Neuronal stem cell (in vitro differentiated cells): ENCODE measurements at places on chromosomes 2 and 18.

GRCh38 chr2:15363142-15363541 is 198.0 kb downstream of the NBAS start:
- H3K36me3 ChIP-seq = no peaks in the 10 kb centered on the region
- H3K4me3 ChIP-seq = no peak overlapping the region
- H3K27ac ChIP-seq = no peak overlapping the region
- H3K4me1 ChIP-seq = no peaks in the 10 kb centered on the region
- no peak for DNase-seq

DNA sequence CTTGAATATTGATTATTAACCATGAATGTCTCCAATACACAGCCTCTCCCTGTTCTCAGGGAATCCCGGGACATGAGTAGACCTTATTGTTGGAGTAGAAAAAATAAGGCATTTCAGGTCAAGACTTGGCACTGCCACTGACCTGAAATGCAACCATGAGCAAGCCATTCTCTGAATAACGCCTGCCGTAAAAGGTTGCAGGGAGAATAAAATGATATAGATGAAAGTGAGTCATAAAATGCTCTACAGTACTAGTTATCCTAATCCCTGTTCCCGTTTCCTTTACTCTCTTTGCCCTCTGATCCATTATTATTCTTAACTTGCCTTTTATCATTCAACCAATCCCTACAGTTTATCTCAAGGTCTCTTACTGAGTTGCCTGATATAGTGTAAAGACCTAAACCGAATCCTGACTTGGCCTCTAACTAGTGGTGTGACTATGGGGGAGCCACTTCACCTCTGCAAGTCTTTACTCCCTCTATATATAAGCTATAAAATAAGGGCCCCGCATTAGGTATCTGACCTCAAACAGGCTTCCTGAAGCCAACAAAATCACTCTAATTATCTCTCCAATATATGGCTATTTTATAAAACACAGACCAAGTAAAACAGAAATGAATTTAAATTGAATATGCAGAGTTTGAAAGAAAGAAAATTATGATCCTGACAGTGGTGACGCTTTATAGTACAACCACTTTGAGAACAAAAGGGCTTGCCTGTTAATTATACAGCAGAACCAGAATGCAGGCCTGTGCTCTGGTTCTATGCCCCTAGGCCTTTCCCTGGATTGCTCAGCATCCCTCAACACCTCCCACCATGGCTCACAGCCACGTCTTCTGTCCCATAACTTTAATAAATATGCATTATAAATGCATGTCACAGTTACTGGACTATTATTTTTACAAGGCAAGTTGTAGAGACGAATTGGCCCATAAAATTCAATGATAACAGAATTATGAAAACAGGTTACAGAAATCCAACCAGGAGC is 183.1 kb downstream of the STK39 start:
- H3K36me3 ChIP-seq = no peaks in the 10 kb centered on the region
- H3K4me3 ChIP-seq = no peak overlapping the region
- DNase-seq = no peak
- no peaks in the 10 kb centered on the region for H3K27me3 ChIP-seq
- H3K27ac ChIP-seq = no peak overlapping the region

DNA sequence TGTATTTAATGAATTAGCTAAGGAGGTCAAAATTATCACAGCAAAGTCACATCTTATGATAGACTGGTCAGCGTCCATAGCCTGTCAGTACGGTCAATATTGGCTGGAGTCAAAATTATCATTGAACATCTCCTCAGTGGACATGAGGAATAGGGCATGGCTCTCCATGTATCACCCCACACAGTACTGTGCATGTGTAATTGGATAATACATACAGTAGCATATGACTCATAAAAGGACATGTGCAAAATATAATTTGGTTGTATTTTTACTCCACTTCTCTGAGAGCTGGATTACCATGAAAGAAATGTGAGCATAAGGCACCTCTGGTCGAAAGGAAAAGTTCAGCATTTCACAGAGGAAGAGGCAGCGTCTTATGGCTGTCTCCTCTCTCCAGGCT is 24.9 kb downstream of the ADD2 start:
- no peaks in the 10 kb centered on the region for H3K36me3 ChIP-seq
- no peaks in the 10 kb centered on the region for H3K27me3 ChIP-seq
- no peak for DNase-seq

GRCh38 chr18:13660510-13660909 is 65.8 kb downstream of the FAM210A start:
- H3K4me3 ChIP-seq = no peak overlapping the region
- H3K27me3 ChIP-seq = no peaks in the 10 kb centered on the region
- H3K4me1 ChIP-seq = no peaks in the 10 kb centered on the region
- H3K36me3 ChIP-seq = no peaks in the 10 kb centered on the region

- H3K4me1 ChIP-seq = peaks cover 7% of the 10 kb centered on the region
- H3K36me3 ChIP-seq = no peaks in the 10 kb centered on the region
- H3K27ac ChIP-seq = no peak overlapping the region
- H3K27me3 ChIP-seq = no peaks in the 10 kb centered on the region
- DNase-seq = no peak
Observed at GRCh38 chr2:180029575-180029974, 22.5 kb upstream of the CWC22 start.

DNA sequence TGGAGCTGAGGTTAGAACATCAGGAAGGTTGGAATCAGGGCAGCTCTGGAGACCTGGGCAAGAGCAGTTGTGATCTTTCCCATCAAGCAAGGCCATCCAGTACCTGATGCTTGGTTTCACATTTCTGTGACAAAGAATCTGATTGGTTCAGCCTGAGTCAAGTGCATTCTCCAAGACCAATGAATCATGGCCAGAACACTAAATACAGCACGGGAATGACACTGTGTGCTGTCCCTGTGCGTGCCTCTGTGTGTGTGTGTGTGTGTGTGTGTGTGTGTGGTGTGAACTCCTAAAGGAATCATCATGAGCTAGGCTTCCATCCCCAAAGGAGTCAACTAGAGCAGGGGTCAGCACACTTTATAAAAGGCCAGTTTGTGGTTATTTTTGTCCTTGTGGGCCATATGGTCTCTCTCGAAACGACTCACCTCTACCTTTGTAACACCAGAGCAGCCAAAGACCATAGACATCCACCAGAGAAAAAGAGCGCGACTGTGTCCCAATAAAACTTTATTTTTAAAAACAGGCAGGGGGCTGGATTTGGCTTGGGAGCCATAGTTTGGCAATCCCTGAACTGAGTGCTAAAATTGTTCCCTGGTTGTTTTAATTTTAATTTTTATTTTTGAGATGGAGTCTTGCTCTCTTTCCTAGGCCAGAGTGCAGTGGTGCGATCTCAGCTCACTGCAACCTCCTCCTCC is 99.7 kb downstream of the INHBB start:
- H3K36me3 ChIP-seq = no peaks in the 10 kb centered on the region
- H3K4me3 ChIP-seq = no peak overlapping the region
- no peak for DNase-seq
- H3K27ac ChIP-seq = no peak overlapping the region

DNA sequence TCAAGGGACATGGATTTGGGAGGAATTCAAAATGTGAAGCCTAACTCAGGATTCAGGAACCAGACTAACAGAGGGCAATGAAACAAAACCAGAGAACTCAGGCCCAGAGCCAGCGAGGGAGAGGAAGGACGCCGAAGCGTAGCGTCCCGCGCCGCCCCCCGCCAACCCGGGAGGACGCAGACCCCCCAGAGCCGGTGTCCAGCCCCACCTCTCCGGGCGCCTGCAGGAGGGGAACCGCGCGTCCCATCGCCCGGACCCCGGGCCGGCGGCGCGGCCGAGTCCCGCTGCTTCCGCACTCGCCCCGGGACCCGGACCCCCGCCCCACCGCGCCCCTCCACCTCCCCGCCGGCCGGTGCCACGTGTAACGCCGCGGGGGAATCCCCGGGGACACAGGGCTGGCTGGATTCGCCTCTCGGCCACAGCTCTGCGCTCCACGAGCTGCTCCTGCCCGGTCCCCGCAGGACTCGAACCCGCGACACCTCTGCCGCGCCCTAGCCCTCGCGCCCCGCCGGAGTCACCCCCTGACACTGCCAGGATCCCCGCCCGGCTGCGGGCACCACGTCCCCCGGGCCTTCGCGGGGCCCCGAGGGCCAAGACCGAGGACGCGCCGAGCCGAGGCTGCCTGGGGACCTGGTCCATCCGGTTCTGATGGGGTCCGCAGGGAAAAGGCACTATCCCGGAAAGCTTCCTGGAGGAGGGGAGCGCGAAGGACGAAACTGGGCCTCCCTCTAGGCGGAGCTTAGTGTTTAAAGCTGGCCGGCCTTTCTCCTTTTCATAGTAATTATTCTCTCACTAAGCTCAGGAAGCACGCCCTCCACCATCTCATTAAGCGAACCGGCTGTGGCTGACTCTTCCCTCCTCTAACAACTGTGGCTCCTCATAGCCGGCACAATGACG is 40.4 kb upstream of the FAM124B start:
- H3K27ac ChIP-seq = no peak overlapping the region
- no peaks in the 10 kb centered on the region for H3K4me1 ChIP-seq
- DNase-seq = no peak
- no peaks in the 10 kb centered on the region for H3K36me3 ChIP-seq

DNA sequence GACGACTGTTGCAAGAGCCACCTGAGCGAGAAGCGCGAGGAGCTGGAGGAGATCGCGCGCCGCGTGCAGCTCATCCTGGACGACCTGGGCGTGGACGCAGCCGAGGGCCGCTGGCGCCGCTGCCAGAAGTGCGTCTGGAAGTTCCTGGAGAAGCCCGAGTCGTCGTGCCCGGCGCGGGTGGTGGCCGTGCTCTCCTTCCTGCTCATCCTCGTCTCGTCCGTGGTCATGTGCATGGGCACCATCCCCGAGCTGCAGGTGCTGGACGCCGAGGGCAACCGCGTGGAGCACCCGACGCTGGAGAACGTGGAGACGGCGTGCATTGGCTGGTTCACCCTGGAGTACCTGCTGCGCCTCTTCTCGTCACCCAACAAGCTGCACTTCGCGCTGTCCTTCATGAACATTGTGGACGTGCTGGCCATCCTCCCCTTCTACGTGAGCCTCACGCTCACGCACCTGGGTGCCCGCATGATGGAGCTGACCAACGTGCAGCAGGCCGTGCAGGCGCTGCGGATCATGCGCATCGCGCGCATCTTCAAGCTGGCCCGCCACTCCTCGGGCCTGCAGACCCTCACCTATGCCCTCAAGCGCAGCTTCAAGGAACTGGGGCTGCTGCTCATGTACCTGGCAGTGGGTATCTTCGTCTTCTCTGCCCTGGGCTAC is 1.2 kb downstream of the KCNF1 start:
- no peak overlapping the region for H3K27ac ChIP-seq
- H3K36me3 ChIP-seq = no peaks in the 10 kb centered on the region
- H3K4me1 ChIP-seq = peaks cover 9% of the 10 kb centered on the region

GRCh38 chr2:120477198-120477597 is 131.3 kb downstream of the INHBB start:
- no peak for DNase-seq
- H3K27ac ChIP-seq = no peak overlapping the region
- H3K4me1 ChIP-seq = no peaks in the 10 kb centered on the region
- H3K27me3 ChIP-seq = peaks cover 10% of the 10 kb centered on the region
- H3K4me3 ChIP-seq = no peak overlapping the region

- H3K27ac ChIP-seq = no peak overlapping the region
- no peak for DNase-seq
- H3K4me3 ChIP-seq = no peak overlapping the region
- peaks cover 3% of the 10 kb centered on the region for H3K4me1 ChIP-seq
Observed at GRCh38 chr18:79508565-79509535, 113.1 kb downstream of the NFATC1 start.

DNA sequence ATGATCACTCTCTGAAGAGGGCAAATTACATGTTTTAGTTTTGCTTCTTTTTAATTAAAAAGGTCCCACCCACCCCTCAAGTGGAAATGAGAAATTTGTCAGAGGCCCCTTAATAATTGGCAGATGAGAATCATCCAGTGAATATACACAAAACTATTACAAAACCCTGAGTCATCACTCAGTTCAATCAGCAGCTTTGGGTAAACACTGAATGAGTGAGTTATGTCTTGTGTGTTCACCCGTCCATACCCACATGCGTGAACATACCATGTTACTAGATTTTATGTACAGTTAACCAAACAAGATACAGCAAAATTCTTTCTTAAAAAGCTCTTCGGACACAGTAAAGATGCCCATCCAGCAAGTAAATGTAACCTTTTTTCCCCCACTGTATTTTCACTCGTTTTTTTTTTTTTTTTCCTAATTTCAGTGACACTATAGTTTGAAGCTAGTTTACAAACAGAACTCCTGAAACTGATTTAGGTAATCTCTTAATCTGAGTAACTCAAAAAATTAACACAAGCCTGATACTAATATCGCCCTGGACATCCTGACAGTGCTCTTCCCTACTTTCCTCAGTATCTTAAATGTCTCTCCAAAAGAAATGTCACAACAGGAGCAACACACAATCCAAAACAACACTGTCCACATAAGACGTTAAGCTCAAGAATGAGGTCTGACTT is 1.4 kb downstream of the PSME4 start:
- no peak overlapping the region for H3K27ac ChIP-seq
- no peaks in the 10 kb centered on the region for H3K27me3 ChIP-seq
- peaks cover 6% of the 10 kb centered on the region for H3K36me3 ChIP-seq

DNA sequence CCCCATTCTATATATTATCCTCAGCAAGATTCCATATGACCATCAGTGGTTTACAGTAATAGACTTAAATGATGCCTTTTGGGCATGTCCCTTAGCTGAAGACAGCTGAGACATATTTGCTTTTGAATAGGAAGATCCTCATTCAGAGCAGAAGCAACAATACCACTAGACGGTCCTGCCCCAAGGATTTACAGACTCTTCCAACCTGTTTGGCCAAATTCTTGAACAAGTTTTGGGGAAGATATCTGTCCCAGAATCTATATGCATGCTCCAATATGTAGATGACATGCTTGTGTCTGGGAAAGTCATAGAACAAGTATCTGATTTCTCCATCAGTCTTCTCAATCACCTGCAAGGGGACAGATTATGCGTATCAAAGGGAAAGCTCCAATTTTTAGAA is 137.1 kb upstream of the RMP24 start:
- no peak for DNase-seq
- no peak overlapping the region for H3K4me3 ChIP-seq
- H3K27me3 ChIP-seq = no peaks in the 10 kb centered on the region
- no peak overlapping the region for H3K27ac ChIP-seq
- no peaks in the 10 kb centered on the region for H3K36me3 ChIP-seq

DNA sequence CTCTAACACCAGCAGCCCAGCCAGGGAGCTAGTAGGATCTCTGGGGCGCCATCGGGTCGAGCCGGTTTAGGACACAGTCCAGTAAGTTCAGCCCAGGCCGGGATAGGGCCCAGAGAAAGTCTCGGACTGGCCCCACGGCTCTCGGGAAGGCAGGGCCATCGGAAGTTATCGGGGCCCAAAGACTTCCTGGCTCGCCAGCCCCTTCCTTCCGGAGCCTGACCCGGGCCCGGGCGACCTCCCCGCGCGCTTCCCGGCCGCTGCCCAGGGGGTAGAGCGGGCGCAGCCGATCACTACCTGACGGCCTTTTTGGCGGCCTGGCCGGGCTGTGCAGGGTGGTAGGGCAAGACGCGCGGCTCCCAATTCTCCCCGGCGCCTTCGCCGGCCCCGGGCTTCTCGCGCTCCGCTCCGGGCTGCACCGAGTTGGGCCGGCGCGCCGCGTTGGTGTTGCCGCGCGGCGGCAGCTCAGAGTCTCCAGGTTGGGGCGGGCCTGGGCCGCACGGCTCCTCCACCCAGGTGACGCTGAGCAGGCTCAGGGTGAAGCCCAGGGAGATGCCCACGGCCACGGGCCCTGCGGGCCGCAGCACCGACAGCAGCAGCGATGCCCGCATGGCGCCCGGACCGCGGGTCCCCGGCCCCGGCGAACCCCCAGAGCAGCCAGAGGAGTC is 546 bp downstream of the CHPF start:
- H3K27ac ChIP-seq = no peak overlapping the region
- peak overlapping the region; percentile 92 for H3K4me3 ChIP-seq
- peaks cover 17% of the 10 kb centered on the region for H3K4me1 ChIP-seq
- H3K27me3 ChIP-seq = peaks cover 16% of the 10 kb centered on the region
- peaks cover 41% of the 10 kb centered on the region for H3K36me3 ChIP-seq
